ENCODE measurements at places on chromosomes 6 and 20.

- no peaks in the 10 kb centered on the region for H3K4me1 ChIP-seq
- no peak overlapping the region for H3K4me3 ChIP-seq
- H3K36me3 ChIP-seq: no peaks in the 10 kb centered on the region
- DNase-seq: no peak
- H3K27ac ChIP-seq: no peak overlapping the region
Observed at GRCh38 chr20:50415021-50415515, 95.1 kb upstream of the PTPN1 start.

DNA sequence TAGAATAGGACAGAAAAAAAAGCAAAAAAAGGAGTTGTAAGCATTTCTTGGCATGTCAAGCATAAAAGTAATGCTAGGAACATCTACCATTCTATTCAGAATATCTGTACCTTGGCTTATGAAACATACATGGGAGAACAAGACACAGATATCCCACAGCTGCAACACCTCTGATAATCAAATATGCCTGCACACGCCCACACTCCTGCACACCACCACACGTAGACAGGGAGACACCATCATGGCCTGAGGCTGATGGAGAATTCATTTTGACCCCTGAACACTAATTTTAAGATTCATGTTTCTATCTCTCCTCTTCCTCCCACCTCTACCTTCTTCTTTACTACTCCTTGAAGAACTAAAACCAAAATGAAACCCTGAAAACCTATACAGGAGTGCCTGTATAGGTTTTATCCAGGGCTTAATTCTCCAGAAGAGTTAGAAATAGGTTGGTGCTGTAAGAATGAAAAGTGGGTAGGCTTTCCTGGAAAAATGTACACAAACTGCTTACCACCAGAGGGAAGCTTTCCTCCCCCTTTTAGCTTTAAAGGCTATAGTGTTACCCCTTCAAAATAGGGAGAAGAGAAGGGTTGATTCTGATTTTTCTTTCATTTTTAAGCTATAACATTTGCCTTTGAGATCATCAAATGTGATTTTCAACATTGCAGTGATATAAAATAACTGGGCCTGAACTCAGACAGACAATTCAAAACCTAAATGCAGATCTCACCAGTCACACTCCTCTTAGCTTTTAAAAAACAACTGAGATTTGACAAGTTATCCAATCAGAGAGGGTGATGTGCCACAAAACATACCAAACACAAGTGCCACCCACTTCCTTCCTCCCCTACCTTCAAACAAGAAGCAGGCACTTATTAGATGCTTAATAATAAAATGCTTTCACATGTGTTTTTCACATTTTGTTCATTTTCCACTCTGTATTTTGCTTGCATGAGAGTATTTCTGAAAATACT is 57.9 kb downstream of the ELOVL5 start:
- peak overlapping the region; percentile 2 for H3K4me3 ChIP-seq
- H3K27me3 ChIP-seq: no peaks in the 10 kb centered on the region
- H3K27ac ChIP-seq: peak overlapping the region; percentile 7

DNA sequence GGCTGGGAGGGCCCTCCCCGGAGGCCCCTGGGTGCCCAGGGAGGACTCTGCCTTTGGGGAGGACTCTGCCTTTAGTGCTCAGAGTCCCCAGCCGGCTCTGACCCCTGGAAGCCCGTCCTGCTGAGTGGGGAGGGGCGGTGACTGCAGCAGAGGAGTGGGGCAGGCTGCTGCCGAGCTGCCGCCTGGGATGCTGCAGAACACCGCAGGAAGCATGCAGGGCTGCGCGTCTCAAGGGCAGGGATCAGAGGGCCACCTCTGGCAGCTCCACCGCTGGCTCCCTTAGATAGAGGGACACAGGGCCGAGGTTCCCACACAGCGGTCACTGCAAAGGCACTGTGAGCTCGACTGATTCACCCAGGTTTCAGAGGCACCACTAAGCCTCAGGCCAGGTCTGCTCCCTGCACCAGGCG is 82.2 kb upstream of the GATA5 start:
- no peaks in the 10 kb centered on the region for H3K4me1 ChIP-seq
- DNase-seq: no peak
- no peak overlapping the region for H3K27ac ChIP-seq
- peaks cover 12% of the 10 kb centered on the region for H3K27me3 ChIP-seq
- no peak overlapping the region for H3K4me3 ChIP-seq

DNA sequence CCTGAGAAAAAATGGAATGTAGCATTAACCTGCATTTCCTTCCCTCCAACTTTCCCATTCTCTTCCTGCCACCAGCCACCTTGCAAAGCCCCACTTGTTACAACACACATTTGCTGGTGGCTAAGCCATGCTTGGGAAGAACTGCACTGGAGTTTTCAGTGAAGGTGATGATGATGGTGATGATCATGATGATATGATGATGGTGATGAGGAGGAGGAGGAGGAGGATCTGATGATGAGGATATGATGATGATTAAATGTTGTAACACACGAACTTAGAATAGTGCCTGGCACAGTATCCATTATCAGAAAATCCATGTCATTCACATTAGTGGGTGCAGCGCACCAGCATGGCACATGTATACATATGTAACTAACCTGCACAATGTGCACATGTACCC is 297.2 kb downstream of the TSHZ2 start:
- no peaks in the 10 kb centered on the region for H3K27me3 ChIP-seq
- no peak for DNase-seq

GRCh38 chr6:130409418-130410100 is 43.7 kb downstream of the TMEM200A start:
- no peak for DNase-seq
- no peaks in the 10 kb centered on the region for H3K36me3 ChIP-seq
- no peak overlapping the region for H3K4me3 ChIP-seq
- H3K27me3 ChIP-seq: no peaks in the 10 kb centered on the region

GRCh38 chr20:19888269-19888671 is 128.9 kb upstream of the NAA20 start:
- no peak for DNase-seq
- no peaks in the 10 kb centered on the region for H3K36me3 ChIP-seq
- H3K27ac ChIP-seq: no peak overlapping the region
- no peaks in the 10 kb centered on the region for H3K27me3 ChIP-seq
- no peak overlapping the region for H3K4me3 ChIP-seq
- H3K4me1 ChIP-seq: no peaks in the 10 kb centered on the region

DNA sequence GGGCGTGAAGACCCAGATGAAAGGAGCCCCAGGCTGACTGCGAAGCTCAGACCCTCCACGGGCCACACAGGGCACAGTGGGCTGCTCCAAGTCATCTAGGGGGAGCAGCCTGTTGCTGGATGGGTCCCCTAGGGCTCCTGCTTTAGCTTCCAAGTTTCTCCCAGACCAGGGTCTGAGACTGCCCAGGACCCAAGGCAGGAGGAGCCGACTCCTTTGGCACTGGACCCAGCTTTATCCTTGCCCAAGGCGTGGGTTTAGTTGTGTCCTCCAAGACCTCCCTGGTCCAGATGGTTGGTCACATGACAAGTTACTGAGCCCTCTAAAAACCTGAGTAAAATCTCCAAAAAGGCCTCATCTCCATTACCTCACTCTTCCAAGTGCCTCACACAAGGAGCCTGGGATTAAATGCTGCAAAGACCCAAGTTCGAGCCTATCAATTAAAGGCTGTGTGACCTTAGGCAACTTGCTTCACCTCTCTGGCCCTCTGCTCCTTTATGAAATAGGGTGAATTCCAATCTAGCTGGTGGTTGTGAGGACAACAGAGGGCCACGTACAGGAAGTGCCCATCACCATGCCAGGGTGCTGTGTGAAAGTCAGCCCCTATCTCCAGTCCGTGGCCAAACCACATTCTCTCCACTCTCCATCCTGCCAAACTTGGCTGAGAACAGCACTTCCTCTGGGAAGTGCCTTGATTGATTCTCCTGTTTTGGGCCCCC is 2.5 kb downstream of the NECAB3 start:
- H3K36me3 ChIP-seq: no peaks in the 10 kb centered on the region
- peaks cover 29% of the 10 kb centered on the region for H3K4me1 ChIP-seq
- no peak overlapping the region for H3K4me3 ChIP-seq
- H3K27ac ChIP-seq: no peak overlapping the region
- H3K27me3 ChIP-seq: no peaks in the 10 kb centered on the region

- no peaks in the 10 kb centered on the region for H3K4me1 ChIP-seq
- H3K27ac ChIP-seq: no peak overlapping the region
Observed at GRCh38 chr20:55160037-55160436, 684.6 kb downstream of the DOK5 start.

- H3K4me3 ChIP-seq: no peak overlapping the region
- DNase-seq: no peak
- no peaks in the 10 kb centered on the region for H3K4me1 ChIP-seq
- H3K27me3 ChIP-seq: no peaks in the 10 kb centered on the region
- H3K27ac ChIP-seq: no peak overlapping the region
Observed at GRCh38 chr6:85419046-85419759, 30.7 kb upstream of the NT5E start.
